Cardiac fibroblast (primary cell): ENCODE measurements at places on chromosomes 5 and 9.

DNA sequence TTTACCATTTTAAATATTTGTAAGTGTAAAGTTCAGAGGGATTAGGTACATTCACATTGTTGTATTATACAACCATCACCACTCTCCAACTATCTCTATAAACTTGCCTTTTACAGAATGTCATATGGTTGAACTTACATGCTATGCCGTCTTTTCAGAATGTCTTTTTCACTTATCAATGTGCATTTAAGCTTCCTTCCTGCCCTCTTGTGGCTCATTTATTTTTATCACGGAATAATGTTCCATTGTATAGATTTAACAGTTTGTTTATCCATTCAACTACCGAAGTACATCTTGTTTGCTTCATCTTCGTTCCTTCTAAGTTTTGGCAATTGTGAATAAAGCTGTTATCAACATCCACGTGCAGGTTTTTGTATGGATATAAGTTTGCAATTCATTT lies 133.3 kb upstream of the C6 start:
- peak; percentile 65 for DNase-seq

GRCh38 chr9:74589576-74589975 lies 92.4 kb downstream of the RORB start:
- DNase-seq = no peak

GRCh38 chr9:27193886-27194285 lies 84.9 kb downstream of the TEK start:
- DNase-seq = no peak

- no peak for DNase-seq
Observed at GRCh38 chr5:172482156-172483020, 28.1 kb upstream of the SH3PXD2B start.
